ENCODE measurements at places on chromosomes 5 and 9.
A peak's percentile ranks its signal among the peaks of the same experiment; 100 is the strongest.

DNA sequence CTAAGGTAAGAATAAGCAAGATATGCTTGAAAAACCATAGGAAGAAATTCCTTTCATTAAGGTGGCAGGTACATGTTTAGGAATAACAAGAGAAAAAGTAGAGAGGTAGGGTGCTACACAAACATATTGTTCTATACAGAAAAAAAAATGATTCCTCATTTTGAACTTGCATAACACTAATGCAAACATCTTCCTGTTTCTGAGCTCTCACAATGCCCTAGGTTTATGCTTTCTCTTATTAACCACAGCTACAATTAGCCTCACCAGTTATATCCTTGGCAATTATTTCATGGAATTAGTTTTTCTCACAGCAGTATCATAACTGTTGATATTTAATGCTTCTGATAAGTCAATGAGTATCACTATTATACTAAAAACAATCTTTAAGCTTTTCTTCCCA lies 20.7 kb downstream of the CEMIP2 start:
- no peak overlapping the region for H3K4me3 ChIP-seq
- no peaks in the 10 kb centered on the region for H3K4me1 ChIP-seq
- peaks cover 51% of the 10 kb centered on the region for H3K36me3 ChIP-seq

DNA sequence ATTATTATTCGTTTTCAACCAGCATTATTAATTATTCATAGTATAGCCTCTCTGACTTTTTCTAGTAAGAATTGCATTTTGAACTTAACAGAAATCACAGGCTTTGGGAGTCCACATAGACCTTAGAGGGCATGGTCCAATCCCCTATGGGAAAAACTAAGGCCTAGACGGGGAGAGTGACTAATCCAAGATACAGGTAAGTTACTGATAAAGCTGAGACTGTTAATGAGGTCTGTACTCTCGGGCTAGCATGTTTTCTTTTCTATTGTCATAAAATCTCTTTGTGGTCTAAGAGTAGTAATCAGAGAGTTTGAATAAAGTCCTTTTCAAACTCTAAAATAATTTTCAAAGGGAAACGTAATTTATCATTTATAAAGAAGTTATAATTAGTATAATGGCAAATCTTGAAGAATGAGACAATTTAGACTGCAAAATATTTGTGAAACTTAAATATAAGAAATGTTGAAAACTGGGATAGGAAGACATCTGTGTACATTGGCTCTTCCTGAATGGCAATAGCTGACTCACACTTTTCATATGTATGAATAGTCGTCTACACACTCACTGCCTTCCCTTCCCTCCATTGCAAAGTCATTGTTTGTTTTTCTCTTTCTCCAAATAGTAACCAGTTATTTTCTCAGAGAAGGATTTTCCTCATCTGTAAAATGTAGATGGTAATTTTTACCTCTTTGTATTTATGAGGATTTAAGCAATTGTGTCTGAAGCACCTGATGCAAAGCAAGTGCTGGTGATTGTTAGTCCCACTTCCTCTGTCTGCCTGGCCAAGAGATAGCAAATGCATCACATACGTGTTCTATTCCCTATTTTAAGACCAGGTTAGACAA lies 207.9 kb upstream of the CD180 start:
- no peaks in the 10 kb centered on the region for H3K36me3 ChIP-seq
- DNase-seq, result no peak
- H3K4me1 ChIP-seq, result no peaks in the 10 kb centered on the region
- no peak overlapping the region for H3K4me3 ChIP-seq
- H3K27ac ChIP-seq, result no peak overlapping the region

DNA sequence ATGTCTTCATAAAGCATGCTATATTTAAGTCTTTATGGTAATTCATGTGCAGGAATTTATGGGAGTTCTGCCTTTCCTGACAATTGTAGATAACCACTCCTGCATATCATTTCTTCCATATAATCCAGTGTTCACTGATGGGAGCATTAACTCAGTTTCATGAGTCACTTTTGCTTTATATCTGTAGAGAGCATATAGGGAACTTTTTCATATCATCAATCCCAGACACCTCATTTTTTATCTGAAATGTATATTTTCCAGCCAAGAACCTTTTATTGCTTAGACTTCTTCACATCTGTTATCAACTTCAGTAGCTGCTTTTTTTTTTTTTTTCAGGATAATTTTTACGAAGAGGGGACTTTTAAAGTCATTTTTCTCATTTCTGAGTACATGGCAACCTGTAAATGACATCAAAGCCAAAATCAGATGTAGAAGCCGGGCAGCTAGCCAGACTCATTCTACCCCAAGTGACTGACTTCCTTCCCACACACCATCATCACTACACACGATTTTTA lies 41.1 kb downstream of the NFX1 start:
- DNase-seq, result no peak
- peaks cover 64% of the 10 kb centered on the region for H3K36me3 ChIP-seq
- H3K4me3 ChIP-seq, result no peak overlapping the region
- H3K27ac ChIP-seq, result no peak overlapping the region
- no peaks in the 10 kb centered on the region for H3K4me1 ChIP-seq
- H3K27me3 ChIP-seq, result no peaks in the 10 kb centered on the region

DNA sequence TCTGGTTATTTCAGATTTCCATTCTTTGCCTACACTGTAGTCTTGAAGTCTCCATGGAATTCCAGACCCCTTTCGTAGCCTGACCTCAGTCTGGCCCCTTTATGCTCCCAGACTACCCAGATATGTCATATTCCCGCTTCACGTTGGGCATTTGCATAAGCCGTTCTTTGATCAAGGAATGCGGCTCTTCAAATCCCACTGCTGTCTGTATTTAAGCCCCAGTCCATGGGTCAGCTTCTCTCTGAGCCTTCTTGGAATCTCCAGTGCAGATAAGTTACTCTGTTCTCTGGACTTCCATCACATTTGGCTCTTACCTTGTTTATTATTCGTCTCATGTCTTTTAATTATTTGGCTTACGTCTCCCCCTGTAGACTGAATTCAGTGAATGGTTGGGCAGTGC lies 97.4 kb downstream of the PARP8 start:
- DNase-seq, result no peak
- H3K27me3 ChIP-seq, result no peaks in the 10 kb centered on the region
- H3K36me3 ChIP-seq, result peaks cover 76% of the 10 kb centered on the region
- no peak overlapping the region for H3K27ac ChIP-seq

GRCh38 chr5:114839360-114839759 lies 330.3 kb downstream of the TRIM36 start:
- H3K4me1 ChIP-seq, result no peaks in the 10 kb centered on the region
- no peak overlapping the region for H3K4me3 ChIP-seq
- H3K27me3 ChIP-seq, result no peaks in the 10 kb centered on the region
- DNase-seq, result no peak

DNA sequence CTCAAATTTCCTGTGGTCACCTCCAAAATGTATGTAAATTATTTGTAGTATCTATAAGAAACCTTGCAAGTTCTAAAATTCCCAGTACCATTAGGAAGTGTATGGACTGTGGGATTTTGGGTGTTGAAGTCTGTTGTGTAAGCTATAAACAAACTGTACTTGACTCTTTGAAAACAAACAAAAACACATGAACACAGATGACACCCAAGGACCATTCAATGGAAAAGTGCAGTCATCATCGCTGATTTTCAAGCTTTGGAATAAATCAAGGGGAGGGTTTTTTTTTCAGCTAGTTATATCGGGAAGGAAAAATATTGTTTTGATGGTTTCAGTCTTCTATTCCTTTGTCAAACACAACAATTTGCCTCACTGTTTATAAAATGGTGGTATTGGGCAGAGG lies 49.6 kb downstream of the ELL2 start:
- no peaks in the 10 kb centered on the region for H3K27me3 ChIP-seq
- no peaks in the 10 kb centered on the region for H3K36me3 ChIP-seq
- H3K27ac ChIP-seq, result no peak overlapping the region
- no peaks in the 10 kb centered on the region for H3K4me1 ChIP-seq
- DNase-seq, result no peak

DNA sequence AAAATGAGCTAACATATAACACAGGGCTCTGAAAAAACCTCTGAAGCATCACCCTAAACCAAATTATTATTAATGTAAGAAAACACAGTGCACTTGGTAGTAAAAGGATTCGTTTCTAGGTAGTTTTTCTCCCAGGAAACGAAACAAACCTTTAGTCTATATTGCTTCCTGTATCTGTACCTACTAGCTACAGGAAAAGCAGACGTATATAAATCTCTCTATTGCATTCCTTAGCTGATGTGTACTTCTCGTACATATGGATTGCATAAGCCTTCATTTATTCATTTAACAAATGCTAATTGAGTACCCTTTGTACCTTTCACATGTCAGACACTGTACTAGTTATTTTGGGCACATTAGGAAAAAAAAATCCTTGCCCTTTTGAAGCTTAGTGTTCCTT lies 85.0 kb upstream of the RASA1 start:
- H3K4me3 ChIP-seq, result peak overlapping the region; percentile 20
- no peak overlapping the region for H3K27ac ChIP-seq
- no peaks in the 10 kb centered on the region for H3K36me3 ChIP-seq
- DNase-seq, result no peak

- no peak overlapping the region for H3K4me3 ChIP-seq
- no peaks in the 10 kb centered on the region for H3K4me1 ChIP-seq
- no peak for DNase-seq
- H3K27ac ChIP-seq, result no peak overlapping the region
These were observed 80.1 kb downstream of the EGFLAM start for GRCh38 chr5:38338455-38338854.

GRCh38 chr5:77360973-77361372 lies 131.1 kb downstream of the WDR41 start:
- H3K27me3 ChIP-seq, result no peaks in the 10 kb centered on the region
- H3K4me1 ChIP-seq, result no peaks in the 10 kb centered on the region
- H3K36me3 ChIP-seq, result no peaks in the 10 kb centered on the region
- no peak overlapping the region for H3K27ac ChIP-seq
- DNase-seq, result no peak
- H3K4me3 ChIP-seq, result no peak overlapping the region

DNA sequence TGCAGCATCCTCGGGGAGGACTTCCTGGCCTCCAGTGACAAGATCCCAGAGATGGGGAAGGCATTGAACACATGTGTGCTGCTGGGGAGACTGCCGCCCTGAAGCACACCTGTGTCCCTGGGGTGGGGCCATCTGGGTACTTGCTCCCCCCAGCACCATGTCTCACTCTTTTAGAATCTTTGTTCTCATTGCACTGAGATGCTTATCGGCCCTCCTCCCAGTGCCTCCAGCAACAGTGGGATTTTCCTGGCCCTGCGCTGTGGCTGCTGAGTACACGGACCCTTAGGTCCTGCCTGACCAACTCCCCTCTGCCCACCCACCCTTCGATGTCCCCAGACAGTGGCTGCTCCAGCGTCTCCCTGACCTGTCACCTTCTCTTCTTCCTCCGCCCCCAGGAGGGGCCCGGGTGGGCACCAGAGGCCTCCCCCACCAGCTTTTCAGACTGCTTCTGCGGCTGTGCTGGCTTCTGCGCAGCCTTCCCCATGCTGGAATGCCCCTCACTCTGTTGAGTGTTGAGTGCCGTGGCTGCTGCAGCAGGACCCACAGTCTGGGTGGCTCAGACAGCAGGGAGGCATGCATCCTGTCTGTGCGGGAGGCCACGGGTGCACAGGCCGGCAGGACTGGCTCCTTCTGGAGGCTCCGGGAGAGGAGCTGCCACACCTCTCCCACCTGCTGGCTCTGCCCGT lies 145.9 kb upstream of the IRX2 start:
- DNase-seq, result no peak
- H3K27me3 ChIP-seq, result no peaks in the 10 kb centered on the region
- H3K36me3 ChIP-seq, result no peaks in the 10 kb centered on the region
- no peak overlapping the region for H3K27ac ChIP-seq
- H3K4me1 ChIP-seq, result no peaks in the 10 kb centered on the region

DNA sequence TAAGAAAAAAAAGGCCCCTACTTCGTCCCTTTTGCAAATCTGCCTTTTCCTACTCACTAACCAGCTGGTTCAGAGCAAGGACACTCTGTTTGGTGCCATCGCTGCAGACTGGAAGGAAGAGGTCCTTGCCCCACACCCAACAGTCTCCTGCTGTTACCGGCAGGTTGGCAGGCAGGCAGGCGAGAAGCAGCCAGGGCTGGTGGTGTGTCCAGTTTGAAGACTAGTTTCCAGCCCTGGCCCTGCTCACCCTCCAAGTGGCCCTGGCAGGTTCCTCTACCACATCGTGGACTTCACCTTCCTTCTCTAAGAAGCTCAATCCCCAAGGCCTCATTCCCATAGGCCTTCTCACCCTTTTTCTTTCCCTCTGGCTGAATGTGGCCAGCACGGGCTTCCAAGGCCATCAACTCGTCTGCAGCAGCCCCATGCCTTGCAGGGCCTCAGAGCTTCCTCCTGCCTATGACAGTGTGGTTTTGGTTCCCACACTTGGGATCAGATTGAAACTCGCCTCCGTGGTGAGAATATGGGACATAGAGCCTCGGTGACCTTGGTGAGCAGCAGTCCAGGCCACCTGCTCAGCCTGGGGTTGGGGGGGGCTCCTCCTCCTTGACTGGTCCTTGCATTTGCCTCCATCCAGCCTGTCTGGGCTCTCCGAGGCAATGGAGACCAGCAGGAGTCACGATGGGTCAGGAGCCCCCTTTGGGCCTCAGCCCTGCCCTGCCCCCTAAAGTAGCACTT lies 22.9 kb downstream of the TGFBI start:
- H3K4me3 ChIP-seq, result no peak overlapping the region
- no peaks in the 10 kb centered on the region for H3K27me3 ChIP-seq
- no peaks in the 10 kb centered on the region for H3K4me1 ChIP-seq
- H3K27ac ChIP-seq, result no peak overlapping the region
- no peak for DNase-seq

DNA sequence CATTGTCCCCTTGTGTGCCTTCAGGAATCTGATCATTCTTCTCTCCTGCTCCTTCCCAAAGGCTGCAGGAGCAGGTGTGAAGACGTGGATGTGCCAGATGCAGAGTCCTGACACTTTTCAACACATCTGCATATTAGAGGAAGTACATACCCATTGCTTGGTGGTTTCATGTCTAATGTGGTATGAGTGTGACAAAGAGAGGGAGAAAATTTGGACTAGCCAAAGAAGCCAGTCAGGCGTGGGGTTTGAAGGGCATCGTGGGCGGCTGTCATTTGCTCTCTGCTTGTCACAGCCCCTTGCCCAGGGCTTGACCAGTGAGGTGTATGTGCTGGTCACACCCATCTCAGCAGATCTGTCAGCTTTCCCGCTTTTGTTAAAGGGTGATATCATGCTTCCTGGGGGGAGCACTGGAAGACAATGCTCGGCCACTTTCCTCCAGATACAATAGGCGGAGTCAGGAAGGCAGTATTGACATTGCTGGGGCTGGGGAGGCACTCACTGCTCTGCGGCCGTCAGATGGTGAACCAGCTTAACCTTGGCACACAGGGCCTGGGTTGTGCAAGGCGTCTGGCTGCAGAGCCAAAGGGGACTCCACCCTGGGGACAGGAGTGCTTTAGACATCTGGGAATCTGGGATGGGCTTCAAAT lies 8.6 kb downstream of the TEK start:
- no peak overlapping the region for H3K27ac ChIP-seq
- H3K4me3 ChIP-seq, result no peak overlapping the region
- no peaks in the 10 kb centered on the region for H3K4me1 ChIP-seq
